Thoracic aorta endothelial cell (primary cell): ENCODE measurements at places on chromosomes 2 and 18. TPM values are rescaled to one million over a fixed set of nuclear protein-coding genes. Genes with fewer than 3 reads are reported as not detected.

Gene CFAP65
- total RNA-seq = not detected in 2 replicates

Gene CD226
- total RNA-seq = 0.53 and 0.65 TPM in 2 replicates

Gene DUSP2
- total RNA-seq = 0.27 and 0.93 TPM in 2 replicates

Gene VAMP5
- total RNA-seq = 47.5 and 56.0 TPM in 2 replicates

Gene SCG2
- not detected in 2 replicates for total RNA-seq

Gene PMAIP1
- 15.7 and 16.6 TPM in 2 replicates for total RNA-seq

Gene NT5DC4
- total RNA-seq = not detected in 2 replicates

Gene GRB14
- total RNA-seq = 10.0 and 19.8 TPM in 2 replicates

Gene RAB6C
- total RNA-seq = not detected in 2 replicates

Gene TCF23
- total RNA-seq = not detected in 2 replicates

Gene ANXA4
- 33.7 and 38.4 TPM in 2 replicates for total RNA-seq

Gene C18orf54
- 15.6 and 26.9 TPM in 2 replicates for total RNA-seq

Gene CPLX4
- not detected in 2 replicates for total RNA-seq

Gene BMP10
- total RNA-seq = not detected in 2 replicates

Gene PDCL3
- total RNA-seq = 20.7 and 27.9 TPM in 2 replicates

Gene ABHD1
- 0.13 TPM in 1 of 2 replicates, not detected in the other for total RNA-seq

Gene METTL4
- 16.1 and 19.3 TPM in 2 replicates for total RNA-seq

Gene MITD1
- total RNA-seq = 29.7 and 39.1 TPM in 2 replicates

Gene MARCHF4
- total RNA-seq = 9.6 and 10.9 TPM in 2 replicates

Gene ATP6V1B1
- 0.07 TPM in 1 of 2 replicates, not detected in the other for total RNA-seq

Gene CLHC1
- 9.2 and 9.7 TPM in 2 replicates for total RNA-seq

Gene RIT2
- not detected in 2 replicates for total RNA-seq

Gene SH2D6
- 0.53 TPM in 1 of 2 replicates, not detected in the other for total RNA-seq

Gene DSG1
- total RNA-seq = not detected in 2 replicates

Gene ECEL1
- under 0.01 TPM in 1 of 2 replicates, not detected in the other for total RNA-seq

Gene PLA2R1
- 13.3 and 21.4 TPM in 2 replicates for total RNA-seq

Gene CD8A
- total RNA-seq = not detected in 2 replicates

Gene DES
- total RNA-seq = not detected in 2 replicates

Gene SERPINB11
- not detected in 2 replicates for total RNA-seq

Gene AFF3
- total RNA-seq = 0.07 TPM in 1 of 2 replicates, not detected in the other

Gene IER3IP1
- total RNA-seq = 25.9 and 31.6 TPM in 2 replicates

Gene OTOS
- total RNA-seq = not detected in 2 replicates

Gene MDH1B
- total RNA-seq = 0.27 and 0.65 TPM in 2 replicates

Gene SH3RF3
- 4.9 and 7.3 TPM in 2 replicates for total RNA-seq

Gene STK25
- total RNA-seq = 261 and 295 TPM in 2 replicates

Gene LCLAT1
- 26.7 and 31.5 TPM in 2 replicates for total RNA-seq

Gene CIDEA
- 1.5 and 2.4 TPM in 2 replicates for total RNA-seq

Gene MAL
- not detected in 2 replicates for total RNA-seq

Gene CNDP1
- not detected in 2 replicates for total RNA-seq

Gene SCN1A
- total RNA-seq = not detected in 2 replicates

Gene TMEM17
- 1.3 and 1.7 TPM in 2 replicates for total RNA-seq

Gene POMC
- 0.13 and 0.29 TPM in 2 replicates for total RNA-seq

Gene TBR1
- under 0.01 TPM in 2 replicates for total RNA-seq

Gene CAPN14
- under 0.01 and 0.14 TPM in 2 replicates for total RNA-seq

Gene SLC1A4
- 5.1 and 16.2 TPM in 2 replicates for total RNA-seq

Gene ASIC4
- total RNA-seq = not detected in 2 replicates

Gene ANKMY1
- total RNA-seq = 6.1 and 8.9 TPM in 2 replicates

Gene PIAS2
- 34.3 and 36.9 TPM in 2 replicates for total RNA-seq

Gene SIGLEC15
- 0.14 TPM in 1 of 2 replicates, not detected in the other for total RNA-seq

Gene AUP1
- 78.2 and 88.7 TPM in 2 replicates for total RNA-seq

Gene TSPYL6
- total RNA-seq = not detected in 2 replicates

Gene SERPINB10
- 0.07 TPM in 1 of 2 replicates, not detected in the other for total RNA-seq

Gene GREB1L
- total RNA-seq = 1.1 and 1.7 TPM in 2 replicates
